ENCODE measurements at places on chromosomes 11 and 22.

DNA sequence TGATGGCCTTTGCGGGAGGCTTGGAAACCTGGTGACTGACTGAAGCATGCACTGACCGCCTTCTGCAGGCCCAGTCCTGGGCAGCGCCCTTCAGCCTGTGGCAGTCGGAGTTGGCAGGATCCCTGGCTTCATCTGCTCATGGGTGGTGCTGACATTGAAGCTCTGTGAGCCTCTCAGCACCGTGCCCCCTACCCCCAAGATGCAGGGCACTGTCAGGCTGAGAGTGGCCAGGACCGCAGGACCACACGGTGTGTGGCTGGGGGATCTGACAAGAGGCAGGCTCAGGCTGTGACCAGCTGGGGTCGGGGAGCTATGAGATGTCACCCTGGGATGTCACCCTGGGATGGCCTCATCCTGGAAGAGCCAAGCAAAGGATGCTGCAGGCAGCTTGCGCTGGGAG lies 32.7 kb downstream of the TBC1D22A start:
- DNase-seq, result no peak

GRCh38 chr22:27107824-27108223 lies 450.4 kb downstream of the MIAT start:
- no peak for DNase-seq

GRCh38 chr11:64285885-64286800 lies 495 bp downstream of the GPR137 start:
- no peak for DNase-seq

DNA sequence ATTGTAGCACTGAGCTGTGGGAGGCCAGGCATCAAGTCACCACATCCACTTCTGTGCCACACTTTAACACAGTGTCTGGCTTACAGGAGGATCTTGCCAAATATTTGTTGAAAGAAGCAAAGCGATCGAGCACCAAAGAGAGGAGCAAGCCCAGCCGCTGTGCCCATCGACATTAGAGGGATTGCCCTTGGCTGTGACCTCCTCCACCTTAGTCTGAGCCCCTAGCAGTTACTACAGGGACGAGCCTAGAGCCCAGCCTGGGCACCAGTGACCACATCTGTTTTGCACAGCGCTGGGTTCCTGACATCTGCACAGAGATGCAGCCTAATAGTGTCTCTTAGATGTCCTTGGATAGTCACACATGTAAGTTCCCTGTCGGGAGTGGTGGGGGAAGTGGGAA lies 17.7 kb downstream of the GRIK4 start:
- no peak for DNase-seq

DNA sequence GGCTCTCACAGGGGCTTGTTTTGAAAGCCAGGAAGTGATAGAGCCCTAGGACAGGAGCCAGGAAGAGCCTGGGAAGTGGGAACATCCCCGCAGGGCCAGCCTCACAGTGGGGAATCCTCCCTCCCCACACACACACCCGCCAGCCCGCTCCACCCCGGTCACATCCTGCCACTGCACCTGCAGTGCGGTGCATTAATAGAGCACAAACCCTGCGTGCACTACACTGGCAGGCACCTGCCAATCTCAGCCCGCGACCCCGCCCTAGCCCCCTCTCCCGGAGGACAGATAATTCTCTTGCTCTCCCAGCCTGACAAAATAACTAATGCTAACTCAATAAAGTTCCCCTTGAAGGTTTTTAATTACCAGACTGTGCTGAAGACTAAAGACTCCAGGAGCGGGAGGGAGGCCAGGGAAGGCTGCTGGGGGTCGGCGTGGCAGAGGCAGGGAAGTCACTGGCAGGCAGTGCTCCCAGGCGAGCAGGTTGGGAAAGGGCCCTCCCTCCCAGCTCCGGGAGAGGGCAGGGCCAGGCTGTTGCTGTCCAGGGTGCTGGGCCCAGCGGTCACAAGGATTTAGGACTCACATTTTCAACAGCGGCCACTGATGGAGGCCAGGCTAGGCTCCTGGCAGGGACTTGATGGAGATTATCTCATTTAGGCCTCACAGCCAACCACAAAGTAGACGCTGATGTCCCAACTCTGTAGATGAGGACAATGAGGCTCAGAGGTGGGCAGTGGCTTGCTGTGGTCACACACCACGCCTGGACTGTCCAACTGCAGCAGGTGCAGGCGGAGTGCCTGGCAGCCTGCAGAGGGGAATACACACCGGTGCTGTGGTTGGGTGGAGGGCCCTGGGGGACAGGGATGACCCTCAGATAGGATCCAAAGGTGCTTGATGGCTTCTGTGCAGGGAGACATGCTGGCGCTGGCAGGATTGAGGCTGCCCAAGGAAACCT lies 23.9 kb upstream of the TCF20 start:
- no peak for DNase-seq

DNA sequence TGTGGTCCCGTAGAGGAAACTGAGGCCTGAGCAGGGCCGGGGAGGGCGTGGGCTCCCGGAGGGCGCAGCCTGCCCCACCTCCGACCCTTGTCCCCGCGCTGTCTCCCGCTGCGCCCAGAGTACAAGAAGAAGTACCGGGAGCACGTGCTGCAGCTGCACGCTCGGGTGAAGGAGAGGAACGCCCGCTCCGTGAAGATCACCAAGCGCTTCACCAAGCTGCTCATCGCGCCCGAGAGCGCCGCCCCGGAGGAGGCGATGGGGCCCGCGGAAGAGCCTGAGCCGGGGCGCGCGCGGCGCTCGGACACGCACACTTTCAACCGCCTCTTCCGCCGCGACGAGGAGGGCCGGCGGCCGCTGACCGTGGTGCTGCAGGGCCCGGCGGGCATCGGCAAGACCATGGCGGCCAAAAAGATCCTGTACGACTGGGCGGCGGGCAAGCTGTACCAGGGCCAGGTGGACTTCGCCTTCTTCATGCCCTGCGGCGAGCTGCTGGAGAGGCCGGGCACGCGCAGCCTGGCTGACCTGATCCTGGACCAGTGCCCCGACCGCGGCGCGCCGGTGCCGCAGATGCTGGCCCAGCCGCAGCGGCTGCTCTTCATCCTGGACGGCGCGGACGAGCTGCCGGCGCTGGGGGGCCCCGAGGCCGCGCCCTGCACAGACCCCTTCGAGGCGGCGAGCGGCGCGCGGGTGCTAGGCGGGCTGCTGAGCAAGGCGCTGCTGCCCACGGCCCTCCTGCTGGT lies 1.9 kb downstream of the NLRP6 start:
- DNase-seq, result no peak

GRCh38 chr11:64654958-64655541 lies 64.0 kb downstream of the SLC22A12 start:
- DNase-seq, result no peak

- no peak for DNase-seq
Measured at GRCh38 chr11:55920537-55920936, 6.2 kb upstream of the OR5W2 start.

Data from stimulated activated CD4-positive, alpha-beta T cell treated with anti-CD3 and anti-CD28 coated beads, Interleukin-2, amount 100 ng/mL, for 48 hours (primary cell).